ENCODE measurements at places on chromosomes 1 and 21.

DNA sequence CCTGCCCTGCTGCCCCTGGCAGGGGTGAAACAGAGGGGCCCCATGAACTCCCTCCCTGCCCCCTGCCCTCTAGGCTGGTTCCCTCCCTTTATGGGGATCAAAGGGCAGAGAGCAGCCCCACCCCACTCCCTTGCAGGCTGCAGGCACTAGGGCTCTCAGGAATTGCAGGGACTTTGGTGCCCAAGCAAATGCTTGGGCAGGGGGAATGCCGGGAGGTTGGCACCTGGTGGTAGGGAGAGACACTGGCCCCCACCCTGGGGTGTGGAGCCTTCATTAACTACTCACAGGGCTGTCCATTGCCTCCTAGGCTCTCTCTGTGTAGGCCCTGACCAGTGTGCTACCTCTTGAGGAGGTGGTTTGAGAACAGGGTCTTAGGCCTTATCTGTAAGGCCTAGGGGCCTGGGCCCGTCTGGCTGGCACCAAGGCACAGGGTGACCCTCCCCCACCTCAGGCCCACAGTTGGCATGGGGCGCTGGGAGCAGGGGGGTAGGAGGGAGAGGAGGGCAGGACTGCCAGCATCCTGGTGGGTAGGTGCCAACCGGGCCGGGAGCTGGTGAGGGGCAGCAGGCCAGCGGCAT is 4.7 kb downstream of the ZBTB7B start:
- no peak for DNase-seq

DNA sequence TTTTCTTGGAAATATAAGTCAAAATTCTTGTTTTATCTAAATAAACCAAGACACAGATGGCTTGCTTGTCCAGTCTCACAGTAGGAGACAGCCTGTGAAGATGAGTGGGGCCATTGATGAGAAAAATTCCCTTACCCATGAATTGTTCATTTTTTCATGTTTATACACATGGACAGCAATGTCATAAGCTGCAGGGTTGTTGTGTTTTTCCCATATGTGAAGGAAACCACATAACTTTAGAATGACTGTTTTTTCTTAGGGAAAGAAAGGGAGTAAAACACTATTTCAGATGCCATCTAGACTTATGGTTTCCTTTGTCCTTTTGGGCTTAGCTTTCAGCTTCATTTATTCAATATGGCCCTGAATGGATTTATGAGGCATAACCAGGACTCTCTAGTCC is 622.5 kb upstream of the NR5A2 start:
- peak; percentile 71 for DNase-seq

- no peak for DNase-seq
Observed at GRCh38 chr1:155072531-155073289, 5.9 kb upstream of the EFNA3 start.

DNA sequence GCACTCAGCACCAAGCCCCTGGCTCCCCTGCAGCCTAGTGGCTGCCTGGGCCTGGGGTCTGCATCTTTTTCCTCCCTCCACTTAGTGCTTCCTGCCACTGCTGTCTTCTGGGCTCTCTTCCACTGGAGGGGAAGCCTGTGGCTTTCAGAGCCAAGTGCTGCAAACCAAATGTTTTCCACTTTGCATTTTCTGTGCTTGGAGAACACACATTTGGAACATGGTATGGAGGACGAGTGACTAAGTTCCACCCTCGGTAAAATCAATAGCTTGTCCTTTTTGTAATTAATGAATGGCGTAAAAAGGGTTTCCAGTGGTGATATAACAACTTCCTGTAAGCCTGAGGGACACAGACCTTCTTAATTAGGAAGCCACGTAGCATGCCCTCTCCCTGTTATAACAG is 10.1 kb upstream of the GPR153 start:
- peak; percentile 15 for DNase-seq

- DNase-seq, result no peak
Observed at GRCh38 chr21:38987633-38988508, 182.1 kb downstream of the ETS2 start.

DNA sequence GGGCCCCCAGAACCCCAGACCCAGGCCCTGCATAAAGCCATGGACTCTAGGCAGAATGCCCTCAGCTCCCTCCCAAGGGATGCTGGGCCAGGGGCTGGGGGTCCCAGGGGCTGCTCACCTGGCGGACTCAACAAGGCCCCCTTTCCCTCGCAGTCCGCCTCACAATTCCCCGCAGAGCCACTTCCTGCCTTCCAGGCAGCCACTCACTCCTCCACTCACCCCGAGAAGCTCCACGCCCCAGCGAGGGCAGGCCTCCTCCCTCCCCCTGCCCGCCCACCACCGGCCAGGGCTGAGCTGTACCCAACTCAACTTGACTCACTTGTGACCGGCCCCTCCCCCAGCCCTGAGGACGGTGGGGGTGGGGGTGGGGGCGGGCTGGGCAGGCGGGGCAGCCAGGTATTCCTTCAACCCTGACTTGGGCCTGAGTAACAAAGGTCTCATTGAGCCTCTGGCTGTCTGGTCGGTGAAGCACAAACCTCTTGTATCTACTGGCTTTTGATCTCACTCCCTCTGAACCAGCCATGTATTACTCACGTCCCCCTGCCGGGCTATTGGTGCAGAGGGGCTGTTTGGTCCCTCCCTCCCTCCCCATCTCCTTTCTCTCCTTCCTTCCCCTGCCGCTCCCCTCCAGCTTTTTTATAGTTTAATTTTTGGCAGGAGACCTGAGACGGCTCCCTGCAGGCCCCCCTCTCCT is 5.9 kb downstream of the BLACAT1 start:
- peak; percentile 51 for DNase-seq

DNA sequence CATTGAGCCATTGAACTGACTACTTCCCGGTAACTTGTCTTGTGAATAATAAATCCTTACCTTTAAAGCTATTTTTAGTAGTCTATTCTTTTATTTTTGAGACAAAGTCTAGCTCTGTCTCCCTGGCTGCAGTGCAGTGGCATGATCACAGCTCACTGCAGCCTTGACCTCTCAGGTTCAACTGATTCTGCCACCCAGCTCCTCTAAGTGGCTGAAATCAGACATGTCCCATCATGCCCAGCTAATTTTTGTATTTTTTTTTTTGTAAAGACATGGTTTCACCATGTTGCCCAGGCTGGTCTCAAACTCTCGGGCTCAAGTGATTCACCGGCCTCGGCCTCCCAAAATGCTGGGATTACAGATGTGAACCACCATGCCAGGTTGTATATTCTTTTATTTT is 59.3 kb upstream of the PTGS2 start:
- DNase-seq, result no peak

- DNase-seq, result no peak
Observed at GRCh38 chr1:155318082-155318481, 2.6 kb upstream of the RUSC1 start.

DNA sequence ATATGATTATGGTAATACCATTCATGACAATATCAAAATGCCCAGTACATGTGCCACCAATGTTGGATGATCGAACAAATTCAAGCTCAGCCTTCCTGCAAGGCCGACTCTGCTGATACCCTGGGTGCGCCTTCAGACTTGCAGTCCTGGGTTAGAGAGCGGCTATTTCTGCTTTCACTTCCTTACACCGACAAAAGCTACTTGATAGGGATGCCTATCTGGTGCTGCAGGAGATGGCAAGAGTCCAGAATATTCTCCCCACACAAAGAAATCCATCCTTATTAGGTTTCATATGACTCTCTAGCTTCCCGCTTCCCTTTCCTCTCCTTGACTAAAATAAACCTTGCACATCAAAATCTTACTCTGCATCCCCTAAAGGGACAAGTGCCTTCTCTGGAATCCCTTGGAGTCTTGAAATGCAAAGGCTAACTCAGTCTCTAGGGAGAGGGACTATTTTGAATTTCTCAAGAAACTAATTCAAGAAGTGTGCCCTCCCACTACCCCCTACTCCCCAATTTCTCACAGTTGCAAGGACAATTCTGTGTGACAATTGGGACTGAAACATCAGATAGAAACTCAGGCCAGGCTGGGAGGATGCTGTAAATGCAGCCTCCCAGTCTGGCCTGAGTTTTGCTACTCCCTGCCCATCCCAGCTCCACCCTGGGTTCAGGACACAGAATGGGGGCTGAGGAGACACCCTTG is 103.1 kb upstream of the USP24 start:
- DNase-seq, result no peak

- DNase-seq, result no peak
Observed at GRCh38 chr1:243394601-243395464, 139.0 kb downstream of the SDCCAG8 start.

DNA sequence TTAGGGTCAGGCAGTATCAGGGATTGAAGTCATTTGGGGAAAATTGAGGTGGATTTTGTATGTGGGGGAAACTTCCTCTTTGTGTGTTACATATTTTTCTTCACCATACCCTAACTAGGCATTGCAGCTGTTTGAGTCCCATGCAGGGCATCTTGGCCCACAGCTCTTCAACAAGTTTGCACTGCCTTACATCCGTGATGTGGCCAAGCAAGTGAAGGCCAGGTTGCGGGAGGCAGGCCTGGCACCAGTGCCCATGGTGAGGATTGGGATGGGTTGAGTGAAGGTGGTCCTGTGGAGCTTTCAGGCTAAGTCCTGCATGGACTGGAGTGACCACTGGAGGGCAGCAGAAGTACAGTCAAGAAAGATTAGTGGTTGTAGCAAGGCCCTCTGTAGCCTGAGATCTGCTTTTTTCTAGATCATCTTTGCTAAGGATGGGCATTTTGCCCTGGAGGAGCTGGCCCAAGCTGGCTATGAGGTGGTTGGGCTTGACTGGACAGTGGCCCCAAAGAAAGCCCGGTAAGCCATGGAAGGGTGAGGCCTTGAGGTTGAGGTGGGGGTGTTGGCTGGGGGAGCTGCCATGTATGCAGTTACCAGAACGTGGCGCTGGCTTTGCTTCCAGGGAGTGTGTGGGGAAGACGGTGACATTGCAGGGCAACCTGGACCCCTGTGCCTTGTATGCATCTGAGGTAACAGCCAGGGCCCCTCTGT is 2.4 kb downstream of the UROD start:
- peak; percentile 73 for DNase-seq

DNA sequence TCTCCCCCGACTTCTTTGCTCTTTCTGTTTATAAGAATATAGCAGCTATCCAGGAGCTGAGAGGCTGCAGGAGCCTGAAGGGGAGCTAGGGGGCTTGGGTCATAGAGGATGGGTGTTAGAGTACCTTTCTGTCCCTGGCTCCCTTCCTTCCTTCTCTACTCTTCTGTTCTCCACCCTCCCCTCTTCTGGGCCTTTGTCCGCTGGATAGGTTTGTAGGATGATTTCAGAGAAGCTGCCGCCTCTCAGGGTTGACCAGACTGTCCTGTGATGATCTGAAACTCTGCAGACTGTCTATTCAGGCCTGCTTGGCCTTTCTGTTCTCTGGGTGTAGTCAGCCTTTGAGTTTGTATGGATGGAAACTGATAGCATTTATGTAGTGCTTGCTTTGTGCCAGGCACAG is 26.3 kb downstream of the PPFIA4 start:
- no peak for DNase-seq

- DNase-seq, result peak; percentile 5
Observed at GRCh38 chr1:32454726-32455125, 10.1 kb upstream of the ZBTB8B start.

DNA sequence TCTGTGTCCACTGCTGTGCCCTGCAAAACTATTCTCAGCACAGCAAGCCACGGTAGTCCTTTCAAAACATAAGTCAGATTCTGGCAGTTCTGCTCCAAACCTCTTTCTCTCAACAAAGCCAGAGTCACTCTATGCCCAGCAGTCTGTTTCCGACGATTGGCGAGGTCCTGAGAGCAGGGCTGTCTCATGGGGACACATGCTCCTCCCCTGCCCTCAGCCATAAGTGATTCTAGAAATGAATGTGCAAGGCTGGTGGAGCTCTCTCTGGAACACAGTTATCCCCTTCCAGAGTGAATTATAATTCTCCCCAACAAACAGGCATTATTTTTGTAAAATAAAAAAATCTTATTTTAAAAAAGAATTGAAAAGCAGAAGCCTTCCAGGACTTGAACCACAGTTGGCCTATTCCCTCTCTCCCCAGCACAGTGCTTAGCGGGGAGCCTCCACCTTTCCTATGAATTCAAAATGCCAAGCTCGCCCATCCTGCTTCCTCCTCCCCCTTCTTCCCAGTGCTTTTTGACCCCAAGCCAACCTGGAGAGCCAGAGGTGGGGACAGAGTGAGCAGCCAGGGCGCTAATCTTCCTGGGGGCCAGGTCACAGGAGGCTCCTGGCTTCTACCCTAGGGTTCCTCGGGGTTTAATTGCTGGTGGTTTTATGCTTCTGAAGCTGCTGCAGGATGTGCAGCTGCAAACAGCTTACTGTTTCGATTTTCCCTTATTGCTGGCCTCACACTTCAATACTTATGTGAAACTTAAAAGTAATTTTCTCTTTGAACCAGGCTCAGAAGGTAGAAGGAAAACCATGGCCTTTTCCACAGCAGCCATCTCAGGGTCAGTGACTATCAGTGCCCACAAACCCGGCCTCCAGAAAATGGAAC is 41.1 kb downstream of the KCNJ6 start:
- no peak for DNase-seq

DNA sequence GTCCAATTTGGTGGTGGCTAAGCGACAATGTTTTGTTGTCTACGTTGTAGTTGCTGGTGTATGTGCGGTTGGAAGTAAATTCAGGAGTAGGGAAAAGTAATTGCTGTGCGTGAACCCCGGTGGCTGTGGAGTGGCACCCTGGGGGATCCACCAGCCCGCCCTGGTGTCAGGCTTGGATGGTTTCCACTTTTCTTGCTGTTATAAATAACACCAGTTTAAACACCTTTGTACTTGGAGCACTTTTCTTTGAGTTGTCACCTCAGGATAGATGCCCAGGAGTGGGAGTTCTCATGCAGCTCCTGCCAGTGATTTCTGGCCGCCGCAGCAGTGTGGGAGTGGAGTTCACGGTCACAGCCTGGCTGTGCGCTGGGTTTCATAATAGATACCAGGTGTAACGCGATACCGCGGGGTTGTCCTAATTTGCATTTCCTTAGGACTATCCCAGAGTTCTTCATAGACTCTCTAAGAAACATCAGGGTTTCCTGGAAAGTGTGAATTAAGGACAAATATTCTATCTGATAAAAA is 12.8 kb upstream of the TMEM200B start:
- peak; percentile 54 for DNase-seq
